ENCODE measurements at places on chromosomes 1 and 21.

DNA sequence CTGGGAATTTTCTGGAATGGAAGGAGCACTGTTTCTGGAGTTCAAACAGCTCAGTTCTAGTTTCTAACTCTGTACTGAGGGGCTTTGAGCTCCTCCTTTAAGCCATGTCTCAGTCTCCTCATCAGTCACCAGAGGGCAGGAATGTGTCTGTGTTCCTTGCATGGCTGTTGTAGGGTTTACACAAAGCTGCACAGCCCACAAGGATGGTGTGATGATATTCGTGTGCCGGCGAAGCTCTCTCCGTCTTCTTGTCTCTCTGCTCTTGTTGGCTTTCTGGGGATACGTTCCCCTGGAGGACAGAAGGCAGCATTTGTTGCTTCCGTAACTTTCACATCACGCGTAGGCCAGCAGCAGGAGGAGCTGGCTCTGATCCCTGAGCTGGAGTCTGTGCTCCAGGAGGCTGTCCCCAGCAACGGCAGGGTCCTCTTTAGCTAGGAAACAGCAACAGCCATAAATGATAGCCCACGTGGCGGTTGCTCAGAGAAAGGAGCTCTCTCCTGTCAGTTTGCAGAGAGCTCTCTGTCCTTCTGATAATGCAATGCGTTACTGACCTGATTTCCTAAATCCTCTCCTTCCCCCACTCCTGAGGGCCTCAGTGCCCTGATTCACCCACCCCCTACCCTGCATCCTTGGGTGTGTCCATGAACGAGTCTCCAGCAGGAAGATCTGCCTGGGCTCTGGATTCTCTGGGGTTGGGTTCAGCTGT lies 189.2 kb upstream of the VAMP3 start:
- DNase-seq: no peak

DNA sequence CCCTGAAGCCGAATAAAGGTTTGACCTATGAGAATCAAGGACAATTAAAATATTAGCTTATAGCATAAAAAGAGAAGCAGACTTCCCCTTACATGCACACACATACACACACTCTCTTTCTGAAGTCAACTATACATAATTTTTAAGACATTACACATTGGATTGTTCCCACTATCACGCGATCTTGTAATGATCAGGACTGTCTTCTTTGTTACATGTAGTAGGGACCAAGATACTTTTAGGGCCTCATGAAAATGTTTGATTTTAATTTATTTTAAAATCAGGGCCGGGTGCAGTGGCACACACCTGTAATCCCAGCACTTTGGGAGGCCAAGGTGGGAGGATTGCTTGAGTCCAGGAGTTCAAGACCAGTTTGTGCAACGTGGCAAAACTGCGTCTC lies 16.4 kb upstream of the IRF2BP2 start:
- no peak for DNase-seq

DNA sequence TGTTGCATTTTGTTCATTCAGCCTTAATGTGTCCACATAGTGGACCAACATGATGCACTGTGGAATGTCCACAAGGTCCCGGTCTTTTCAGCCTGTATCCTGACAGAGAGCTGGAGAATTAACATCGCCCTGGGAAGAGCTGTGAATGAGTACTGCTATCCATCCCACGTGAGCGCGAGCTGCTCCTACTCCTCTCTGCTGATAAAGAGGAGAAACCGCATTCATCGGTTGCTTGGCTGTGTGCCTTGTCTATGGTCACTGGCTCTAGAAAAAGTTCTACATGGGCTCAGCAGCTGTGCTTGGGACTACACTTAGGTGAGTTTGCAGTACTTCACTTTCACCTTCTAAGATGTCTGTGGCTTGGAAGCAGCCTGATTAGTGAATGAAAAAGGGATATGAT lies 31.1 kb upstream of the IGSF5 start:
- no peak for DNase-seq

GRCh38 chr1:71986160-71986559 lies 296.2 kb downstream of the NEGR1 start:
- no peak for DNase-seq

DNA sequence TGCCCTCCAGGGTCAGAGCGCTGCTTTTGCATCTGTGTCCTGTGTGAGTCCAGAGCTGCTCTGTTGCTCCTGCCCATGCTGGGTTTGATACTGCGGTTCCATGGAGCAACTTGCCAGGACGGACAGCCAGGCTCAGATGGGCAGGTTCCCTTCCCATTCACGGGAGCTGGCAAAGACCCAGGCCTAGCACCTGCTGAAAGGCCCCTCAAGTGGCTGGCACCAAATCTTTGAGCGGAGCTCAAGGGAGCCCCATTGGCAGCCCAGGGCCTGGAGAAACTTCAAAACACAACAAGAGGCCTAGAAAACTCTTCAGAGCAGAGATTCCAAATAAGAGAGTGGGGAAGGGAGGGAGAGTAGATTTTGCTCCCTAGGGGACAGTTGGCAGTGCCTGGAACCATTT lies 97.2 kb downstream of the ACTL8 start:
- DNase-seq: no peak

DNA sequence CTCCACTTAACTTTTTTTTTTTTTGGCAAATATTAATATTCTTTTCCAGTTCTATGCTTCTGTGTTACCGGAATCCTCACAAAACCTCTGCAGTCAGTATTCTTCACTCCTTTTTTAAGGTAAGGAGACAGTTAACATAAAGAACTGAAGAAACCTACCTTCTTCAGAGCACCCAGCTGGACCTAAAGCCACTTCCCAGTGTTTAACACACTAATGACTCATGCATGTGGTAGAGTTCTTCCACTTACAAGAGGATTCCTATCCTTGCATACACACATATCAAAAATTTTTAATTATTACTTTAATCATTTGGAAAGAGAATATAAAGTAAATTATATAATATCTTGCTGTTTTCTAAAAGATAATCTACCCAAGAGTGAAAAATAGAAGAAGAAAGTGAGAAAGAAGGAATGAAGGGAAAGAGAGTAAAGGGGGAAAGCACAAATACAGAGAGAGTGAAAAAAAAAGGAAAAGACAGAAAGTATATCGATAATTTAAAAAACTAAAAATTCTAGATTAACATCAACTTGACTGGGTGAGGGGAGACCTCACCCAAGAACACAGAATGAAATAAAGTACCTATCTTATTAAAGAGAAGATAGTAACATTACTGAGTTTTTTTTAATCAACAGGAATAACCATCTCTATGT lies 54.9 kb downstream of the ENAH start:
- DNase-seq: no peak

- DNase-seq: peak; percentile 10
Measured at GRCh38 chr1:173555651-173556305, 47.1 kb downstream of the SLC9C2 start.

DNA sequence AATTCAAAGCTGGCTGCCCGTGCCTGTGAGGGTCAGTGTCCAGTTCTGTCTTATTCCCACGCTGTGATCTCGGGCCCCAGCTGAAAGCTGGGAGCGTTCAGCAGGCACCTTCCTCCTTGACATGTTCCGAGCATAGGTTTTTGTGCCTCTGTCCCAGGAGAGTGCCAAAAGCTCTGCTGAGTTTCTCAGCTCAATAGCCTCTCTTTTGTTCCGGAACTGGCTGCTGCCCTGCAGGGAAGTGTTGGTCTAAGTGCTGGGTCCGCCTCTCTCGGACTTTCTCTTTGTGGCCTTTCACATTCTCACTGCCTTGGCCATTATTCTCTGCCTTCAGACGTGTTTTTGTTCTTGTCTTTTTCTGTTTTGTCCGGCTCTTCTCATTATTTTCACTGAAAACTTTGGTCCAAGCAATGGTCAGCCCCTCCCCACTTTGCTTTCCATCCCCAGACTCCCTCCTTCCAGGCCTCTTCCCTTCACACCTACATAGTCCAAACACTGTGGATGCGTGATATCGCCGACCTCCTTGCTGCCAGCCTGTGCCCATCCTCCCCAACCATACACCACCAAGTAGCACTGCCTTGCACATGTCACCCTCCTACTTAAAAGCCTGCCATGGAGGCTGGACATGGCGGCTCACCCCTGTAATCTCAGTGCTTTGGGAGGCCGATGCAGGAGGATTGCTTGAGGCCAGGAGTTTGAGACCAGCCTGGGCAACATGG lies 233.8 kb downstream of the RHOU start:
- DNase-seq: no peak

GRCh38 chr1:212514782-212515181 lies 82.1 kb downstream of the NENF start:
- DNase-seq: no peak

DNA sequence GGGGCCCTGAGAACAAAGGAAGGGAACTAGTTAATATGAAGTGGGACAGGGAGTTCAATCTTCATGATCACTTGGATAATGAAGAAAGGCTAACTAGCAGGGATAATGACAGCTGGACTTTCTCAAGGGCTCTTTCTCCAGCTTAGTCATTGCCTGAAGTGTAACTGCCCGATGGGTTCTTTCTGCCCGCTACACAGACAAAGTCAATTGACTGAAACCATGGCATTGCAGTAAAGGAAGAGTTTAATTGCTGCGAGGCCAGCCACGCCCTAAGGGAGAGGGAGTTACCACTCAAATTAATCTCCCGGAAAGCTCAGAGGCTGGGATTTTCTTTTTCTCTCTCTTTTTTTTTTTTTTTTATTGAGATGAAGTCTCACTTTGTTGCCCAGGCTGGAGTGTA lies 16.6 kb upstream of the SLC2A5 start:
- DNase-seq: no peak

DNA sequence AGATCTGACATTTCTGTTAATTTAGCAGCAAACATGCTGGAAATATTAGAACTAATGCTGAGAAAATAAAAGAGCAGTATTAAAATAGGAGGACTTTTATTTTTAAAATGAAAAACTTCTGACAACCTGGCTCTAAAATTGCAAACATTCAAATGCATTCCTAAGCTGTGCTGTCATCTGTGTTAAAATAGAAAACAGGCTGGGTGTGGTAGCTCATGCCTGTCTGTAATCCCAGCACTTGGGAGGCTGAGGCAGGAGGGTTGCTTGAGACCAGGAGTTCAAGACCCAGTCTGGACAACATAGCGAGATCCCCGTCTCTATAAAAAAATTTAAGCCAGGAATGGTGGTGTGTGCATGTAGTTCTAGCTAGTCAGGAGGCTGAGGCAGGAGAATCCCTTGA lies 44.6 kb downstream of the MIGA1 start:
- DNase-seq: peak; percentile 57

DNA sequence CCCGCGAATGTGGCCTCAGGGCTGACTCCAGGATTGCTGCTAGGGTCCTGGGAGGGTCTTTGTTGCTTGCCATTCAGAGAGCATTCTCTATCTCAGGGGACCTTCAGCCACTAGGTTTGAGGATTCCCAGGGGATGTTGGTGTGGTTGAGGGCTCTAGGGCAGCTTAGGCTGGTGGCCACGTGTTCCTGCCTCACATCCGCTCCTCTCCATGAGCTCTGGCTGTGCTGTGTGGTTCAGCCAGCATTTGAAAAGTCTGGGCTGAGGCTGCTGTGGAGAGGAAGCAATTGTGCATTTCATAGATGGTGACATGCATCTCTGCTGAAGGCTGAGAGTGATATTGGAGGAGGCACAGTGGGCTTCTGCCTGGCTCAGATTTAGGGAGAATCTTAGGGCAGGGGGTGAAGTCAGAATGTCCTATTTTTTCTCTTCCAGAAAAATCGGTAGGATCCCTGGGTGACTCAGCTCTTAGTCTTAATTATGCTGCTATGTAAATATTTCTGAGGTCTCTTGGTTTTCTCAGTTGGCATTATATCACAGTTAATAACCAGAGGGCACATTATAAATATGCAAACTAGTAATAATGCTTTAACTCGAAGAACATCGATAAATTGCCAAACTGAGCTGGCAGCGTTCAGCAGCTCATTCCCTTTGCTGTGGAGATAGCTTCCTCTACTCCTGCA lies 182.3 kb downstream of the CAMTA1 start:
- DNase-seq: no peak

- no peak for DNase-seq
Measured at GRCh38 chr1:179590671-179591070, 961 bp upstream of the TDRD5 start.

DNA sequence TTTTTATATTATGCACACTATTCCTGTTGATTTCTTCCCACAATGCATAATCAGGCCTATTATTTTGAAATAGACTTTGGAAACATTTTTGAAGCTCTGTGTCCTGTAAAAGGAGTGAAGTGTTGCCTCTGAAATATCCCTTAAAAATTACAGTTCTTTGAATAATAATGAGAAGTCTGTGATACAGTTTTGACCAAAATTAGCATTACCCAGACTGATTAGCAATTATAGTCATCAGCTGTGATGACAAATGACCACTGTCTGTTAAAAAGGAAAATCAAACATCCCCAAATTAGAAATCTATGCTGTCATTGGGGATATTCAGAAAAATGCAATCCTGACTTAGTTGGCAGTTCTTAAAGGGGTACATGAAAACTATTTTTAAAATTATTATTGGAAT lies 63.7 kb downstream of the PTGS2 start:
- DNase-seq: no peak

GRCh38 chr1:95237981-95238703 lies 4.1 kb downstream of the RWDD3 start:
- no peak for DNase-seq

Measured in NCI-H226 (cell line).